A549 (cell line): ENCODE measurements at places on chromosomes 5 and 9.

- DNase-seq: no peak
Measured at GRCh38 chr9:134570151-134570621, 71.4 kb upstream of the COL5A1 start.

DNA sequence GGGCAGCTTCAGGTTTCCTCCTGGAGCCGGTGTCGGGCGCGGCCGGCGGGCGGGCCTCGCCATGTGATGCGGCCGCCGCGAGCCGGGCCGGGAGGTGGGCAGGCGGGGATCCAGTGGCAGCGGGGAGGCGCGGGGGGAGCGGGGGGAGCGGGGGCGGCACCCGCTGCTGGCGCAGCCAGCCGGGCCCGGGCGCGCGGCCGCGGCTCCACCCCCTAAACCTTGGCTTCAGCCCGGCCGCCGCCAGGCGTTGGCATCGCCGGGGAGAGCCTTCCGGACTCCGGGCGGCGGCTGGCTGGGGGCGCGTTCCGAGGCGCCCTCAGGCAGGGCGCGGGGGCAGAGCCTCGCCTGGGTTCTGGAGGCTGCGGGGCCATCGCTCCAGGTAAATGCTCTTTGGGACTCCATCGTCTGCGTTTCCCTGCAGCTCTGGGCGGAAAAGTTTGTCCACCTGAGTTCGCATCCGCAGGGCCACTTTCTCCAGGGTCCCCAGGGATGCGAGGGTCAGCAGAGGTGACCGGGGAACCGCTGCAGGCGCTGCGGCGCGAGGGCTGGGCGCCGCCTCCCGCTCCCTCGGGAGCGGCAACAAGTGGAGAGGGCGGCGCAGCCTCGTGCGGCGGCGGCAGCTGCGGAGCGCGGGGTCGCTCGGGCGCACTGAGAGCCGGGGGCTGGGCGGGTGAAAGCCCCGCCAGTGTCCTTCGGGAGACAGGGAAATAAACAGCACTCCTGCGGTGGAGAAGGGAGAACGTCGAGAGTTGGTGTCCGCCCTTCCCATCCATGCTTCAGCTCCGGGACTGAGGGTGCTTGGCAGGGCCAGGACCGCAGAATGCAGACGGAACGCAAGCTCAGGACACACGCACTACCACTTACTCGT, at the start of gene ARHGEF28:
Gene ARHGEF28, plus strand, starts transcription at position 253 of the 868 bp plus-strand sequence. CDS start 58,656 bp downstream, outside the sequence.
- peak; percentile 77 for DNase-seq

GRCh38 chr5:78903861-78904260, 81.2 kb downstream of the ARSB start:
- DNase-seq: no peak

- peak; percentile 96 for DNase-seq
Measured at GRCh38 chr9:78871452-78872331, 574.8 kb downstream of the PSAT1 start.

DNA sequence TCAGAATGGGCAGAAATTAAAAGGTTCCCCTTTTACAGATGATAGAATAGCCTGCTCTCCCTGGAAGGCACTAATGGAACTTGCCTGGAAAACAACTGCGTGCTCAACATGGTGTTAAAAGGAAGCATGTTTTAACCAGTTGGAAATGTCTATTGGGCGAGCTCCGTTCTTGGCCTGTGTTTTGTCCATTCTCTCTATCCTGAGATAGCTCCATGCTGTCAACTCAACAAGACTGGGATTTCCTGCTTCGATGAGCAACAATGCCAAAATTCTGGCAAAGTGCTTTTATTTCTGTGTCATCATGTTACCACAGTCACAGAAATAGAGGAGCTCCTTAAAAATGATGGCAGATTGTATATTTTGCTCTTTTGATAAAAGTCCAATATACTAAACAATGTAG, 198.3 kb downstream of the PLK2 start:
- DNase-seq: no peak

- peak; percentile 49 for DNase-seq
Measured at GRCh38 chr9:16640649-16641048, 229.8 kb downstream of the BNC2 start.

DNA sequence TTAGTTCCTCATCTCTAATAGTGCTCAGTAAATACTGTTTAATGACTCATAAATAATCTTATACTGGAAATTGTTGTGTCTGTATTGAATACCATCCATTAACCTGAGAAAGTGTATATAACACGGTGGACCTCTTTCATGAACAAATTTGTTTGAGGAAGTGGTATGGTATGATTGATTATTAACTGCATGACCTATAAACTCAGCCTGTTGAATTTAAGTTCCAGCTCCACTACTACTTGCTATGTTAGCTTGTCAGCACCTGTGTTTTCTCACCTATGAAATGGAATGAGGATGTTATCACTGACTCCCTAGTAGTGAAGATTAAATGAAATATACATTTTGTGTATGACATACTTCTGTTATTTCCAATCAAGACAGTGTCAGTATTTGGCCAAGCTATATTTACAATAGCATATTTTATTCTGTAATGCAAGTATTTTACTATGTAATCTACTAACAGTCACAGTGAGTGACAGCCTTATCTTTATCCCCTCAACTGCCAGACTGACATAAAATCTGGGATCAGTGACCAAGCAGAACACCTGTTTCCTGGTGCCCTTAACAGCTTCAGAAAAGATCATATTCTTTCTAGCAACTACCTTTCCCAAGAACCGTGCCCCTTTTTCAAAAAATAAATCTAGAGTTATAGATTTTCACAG, 77.3 kb upstream of the ITGA1 start:
- DNase-seq: no peak

GRCh38 chr9:71242081-71242480, 120.7 kb upstream of the TRPM3 start:
- no peak for DNase-seq

DNA sequence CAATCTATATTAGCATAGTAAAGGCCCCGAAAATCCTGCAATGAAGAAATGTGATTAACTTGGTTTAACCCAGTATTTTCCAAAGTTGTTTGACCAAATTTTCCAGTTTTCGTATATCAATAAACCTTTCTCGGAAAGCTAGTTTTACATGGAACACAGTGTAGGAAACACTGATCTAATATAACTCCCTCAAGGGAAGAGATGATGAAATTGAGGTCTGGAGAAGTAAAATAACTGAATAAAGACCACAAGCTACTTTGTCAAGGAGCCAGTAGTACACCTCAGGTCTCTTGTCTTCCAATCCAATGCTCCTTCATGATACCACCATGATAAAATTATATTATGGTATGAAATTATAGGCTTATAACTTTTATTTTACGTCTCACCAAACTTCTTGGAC, 118.1 kb upstream of the TARS1 start:
- DNase-seq: no peak
